ENCODE measurements at places on chromosomes 12 and 14.

GRCh38 chr12:1122786-1123185 is 131.8 kb downstream of the ERC1 start:
- no peak for DNase-seq

- no peak for DNase-seq
Measured at GRCh38 chr12:16229676-16230075, 47.8 kb downstream of the SLC15A5 start.

GRCh38 chr12:47941871-47942613 is 21.4 kb upstream of the TMEM106C start:
- DNase-seq, result no peak

DNA sequence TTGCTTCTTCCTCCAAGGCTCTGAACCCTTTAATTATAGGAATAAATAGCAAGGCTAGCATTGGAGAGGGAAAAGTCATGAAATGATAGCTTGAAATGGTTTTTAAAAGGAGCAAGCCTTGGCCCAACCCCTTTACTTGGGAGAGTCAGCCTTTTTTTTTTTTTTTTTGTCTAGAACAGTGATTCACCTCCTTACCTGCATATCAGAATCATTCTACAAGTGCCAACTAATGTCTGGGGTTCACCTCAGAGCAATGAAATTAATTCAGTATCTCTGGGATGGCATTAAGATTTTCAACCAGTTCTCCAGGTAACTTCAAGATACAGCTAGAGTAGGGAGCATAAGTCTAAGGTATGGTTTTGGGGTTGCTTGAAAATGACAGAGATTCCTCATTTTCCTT is 41.3 kb upstream of the TMTC2 start:
- no peak for DNase-seq

GRCh38 chr14:23183479-23183878 is at the start of gene SLC7A8:
SLC7A8 (minus strand) TSS chr14:23183660; CDS start chr14:23182914, 746 bp downstream.
- peak; percentile 68 for DNase-seq

- DNase-seq, result no peak
Measured at GRCh38 chr14:101456246-101457175, 104.8 kb upstream of the DIO3 start.

- DNase-seq, result no peak
Measured at GRCh38 chr12:109270494-109270893, 38.6 kb downstream of the FOXN4 start.

GRCh38 chr12:109097435-109098182 is at the start of gene UNG:
UNG (plus strand) TSS chr12:109097597; CDS start chr12:109097680, 83 bp downstream.
- DNase-seq, result peak; percentile 100

DNA sequence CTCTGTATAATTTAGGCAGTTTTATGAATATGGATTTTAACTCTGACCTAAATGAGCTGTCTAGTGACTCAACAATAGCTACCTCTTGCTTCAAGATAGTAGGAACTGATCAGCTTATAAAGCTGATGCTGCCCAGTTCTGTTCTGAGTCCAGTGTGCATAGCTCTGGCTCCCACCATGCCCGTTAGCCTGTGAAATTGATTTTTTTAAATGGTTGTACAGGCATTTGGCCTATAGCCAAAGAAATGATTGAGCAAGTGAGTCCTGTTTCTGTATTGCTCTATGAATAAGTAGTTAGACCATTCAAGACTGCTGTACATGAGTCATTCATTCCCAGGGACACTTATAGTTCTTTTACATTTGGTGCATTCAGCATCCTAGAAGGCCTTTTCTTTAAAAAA is 36.4 kb downstream of the SAMD4A start:
- DNase-seq, result no peak

- peak; percentile 23 for DNase-seq
Measured at GRCh38 chr12:29164477-29165393, 15.7 kb downstream of the FAR2 start.

DNA sequence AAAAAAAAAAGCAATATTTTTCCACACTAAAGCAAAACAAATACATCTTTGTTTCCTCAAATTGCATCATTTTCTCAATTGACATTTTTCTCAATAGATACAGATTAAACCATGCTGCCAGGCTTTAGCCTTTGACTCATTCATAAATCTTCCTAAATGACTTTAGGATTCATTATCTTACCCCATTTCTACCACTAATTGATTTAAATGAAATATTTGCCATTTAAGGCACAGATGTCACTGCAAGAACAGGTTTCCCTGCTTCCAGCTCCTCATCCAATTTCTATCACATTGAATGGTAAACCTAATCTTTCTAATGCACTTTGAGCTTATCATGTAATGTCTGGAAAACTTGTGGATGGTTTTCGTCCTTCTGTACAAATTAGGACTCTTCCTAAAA is 298.7 kb downstream of the RPL10L start:
- no peak for DNase-seq

DNA sequence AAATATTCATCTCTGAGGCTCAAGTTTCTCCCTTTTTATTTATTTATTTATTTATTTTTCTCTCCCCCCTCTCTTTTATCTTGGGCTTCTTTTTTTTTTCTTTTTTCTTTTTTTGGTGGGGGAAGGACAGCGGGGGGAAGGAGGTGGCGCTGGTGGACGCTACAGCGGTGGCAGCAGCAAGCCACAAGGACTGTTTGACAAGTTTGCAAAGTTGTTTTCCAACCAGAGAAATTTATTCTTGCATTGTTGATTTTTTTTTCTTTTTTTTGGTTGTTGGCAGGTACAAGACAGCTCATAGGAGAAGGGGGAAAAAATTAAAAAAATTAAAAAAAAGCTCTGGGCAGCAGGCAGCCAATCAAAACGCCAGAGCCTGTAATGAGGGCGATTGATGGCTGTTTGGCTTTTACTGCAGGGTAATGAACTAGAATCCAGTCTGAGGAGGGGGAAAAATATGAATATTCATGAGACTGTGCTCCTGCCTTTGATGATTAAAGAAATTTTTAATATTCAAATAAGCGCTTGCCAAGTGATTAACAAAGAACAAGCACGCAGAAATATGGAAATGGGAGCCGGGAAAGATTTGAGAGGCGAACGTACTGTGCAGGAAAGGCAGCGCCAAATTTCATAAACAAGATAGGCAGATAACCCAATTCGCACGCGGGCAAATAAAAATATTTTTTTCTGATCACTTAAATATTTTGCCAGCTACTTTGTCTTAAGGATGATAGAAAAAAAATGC is 36.2 kb downstream of the BCL11B start:
- no peak for DNase-seq

DNA sequence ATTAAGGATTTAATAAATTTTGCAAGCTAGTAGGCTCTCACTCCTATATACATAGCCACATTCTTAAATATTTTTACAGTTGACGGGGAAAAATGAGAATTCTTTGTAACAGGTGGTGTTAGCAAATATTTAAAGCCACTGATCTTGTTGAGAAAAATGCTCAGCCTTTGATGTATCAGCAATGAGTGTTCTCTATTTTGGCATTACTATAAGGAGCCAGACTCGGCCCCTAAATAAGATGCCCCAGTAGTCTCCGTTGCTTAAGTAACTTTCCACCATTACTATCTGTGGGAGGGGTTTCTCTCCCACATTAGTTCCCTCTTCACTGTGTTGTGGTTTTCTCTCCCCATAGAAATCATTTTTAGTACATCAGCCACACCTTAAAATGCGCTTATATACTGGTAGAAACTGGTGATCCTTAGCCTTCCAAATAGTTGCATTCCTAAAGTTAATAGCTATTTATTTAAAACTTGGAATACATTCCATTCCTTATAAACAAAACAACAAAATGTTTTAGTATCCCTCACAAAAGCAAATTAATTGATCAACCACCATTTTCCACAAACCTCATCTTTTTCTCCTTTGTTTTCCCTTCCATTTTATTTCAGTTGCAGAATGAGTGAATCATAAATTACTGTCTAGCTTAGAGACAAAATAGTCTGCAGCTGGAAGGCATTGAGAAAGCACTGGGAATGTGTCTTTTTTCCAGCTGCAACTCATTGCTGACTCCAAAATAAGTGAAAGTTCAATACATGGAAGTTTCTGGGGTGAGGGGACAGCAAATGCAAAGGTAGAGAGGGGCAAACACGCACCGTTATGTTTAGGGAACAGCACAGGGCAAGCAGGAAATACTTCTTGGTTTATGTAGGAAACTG is 84.7 kb upstream of the FERMT2 start:
- peak; percentile 17 for DNase-seq

DNA sequence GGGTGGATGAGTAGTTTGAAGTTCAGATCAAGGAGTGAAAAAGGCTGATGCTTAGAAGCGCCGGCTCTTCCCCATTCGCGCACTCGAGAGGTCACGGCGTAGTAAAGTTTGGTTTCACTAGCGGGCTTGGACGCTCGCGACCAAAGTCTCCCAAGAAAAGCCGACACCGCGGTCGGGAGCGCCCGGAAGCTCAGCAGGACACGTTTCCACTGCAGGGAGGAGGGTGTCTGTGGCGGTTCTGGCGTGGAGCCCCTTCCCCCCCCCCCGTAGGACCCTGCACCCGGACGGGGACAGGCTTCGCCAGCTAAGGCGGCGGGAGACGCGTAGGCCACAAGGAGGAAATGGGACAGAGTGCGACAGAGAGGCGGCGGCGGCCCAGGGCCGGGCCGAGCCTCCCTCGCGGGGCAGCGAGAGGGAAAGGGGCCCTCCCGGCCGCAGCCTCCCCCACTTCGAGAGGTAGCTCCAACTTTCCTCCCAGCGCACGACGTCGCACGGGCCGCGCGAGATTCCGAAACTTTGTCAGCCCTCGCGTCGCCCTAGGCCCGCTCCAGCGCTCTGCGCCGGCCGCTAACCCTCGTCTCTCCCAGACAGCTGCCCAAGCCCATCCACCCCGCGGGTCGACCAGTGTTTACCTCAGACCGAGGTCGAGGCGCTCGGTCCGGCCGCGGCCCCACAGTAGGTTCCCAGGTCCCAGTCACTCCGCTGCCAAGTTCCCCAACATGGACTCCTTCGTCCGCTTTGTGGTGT is 480 bp downstream of the SCAF11 start:
- DNase-seq, result peak; percentile 60

DNA sequence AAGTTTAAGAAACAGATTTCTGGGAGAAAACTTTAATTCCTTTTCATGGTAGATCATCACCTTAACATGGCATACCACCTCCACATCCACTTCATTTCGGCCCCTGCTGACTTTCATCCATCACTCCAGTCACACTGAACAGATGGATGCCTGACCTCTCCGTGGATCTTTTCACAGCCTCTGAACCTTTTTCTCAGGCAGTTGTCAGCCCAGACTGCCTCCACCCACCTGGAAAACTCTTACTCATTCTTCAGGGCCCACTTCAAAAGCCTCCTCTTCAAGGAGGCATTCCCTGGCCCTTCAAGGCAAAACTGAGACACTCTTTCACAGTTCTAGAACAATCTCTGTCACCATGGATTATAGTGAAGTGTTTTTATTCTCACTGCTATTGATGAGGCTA is 52.9 kb downstream of the GXYLT1 start:
- no peak for DNase-seq

- no peak for DNase-seq
Measured at GRCh38 chr12:20444595-20445170, 76.3 kb downstream of the PDE3A start.

GRCh38 chr14:72975770-72976169 is 49.5 kb downstream of the DCAF4 start:
- no peak for DNase-seq

- no peak for DNase-seq
Measured at GRCh38 chr12:65962036-65962430, 137.8 kb downstream of the HMGA2 start.

GRCh38 chr12:26303418-26303817 is 108.0 kb downstream of the SSPN start:
- no peak for DNase-seq

GRCh38 chr12:1598757-1599156 is 4.4 kb upstream of the FBXL14 start:
- DNase-seq, result no peak

- no peak for DNase-seq
Measured at GRCh38 chr12:8970432-8970831, 18.9 kb upstream of the KLRG1 start.

DNA sequence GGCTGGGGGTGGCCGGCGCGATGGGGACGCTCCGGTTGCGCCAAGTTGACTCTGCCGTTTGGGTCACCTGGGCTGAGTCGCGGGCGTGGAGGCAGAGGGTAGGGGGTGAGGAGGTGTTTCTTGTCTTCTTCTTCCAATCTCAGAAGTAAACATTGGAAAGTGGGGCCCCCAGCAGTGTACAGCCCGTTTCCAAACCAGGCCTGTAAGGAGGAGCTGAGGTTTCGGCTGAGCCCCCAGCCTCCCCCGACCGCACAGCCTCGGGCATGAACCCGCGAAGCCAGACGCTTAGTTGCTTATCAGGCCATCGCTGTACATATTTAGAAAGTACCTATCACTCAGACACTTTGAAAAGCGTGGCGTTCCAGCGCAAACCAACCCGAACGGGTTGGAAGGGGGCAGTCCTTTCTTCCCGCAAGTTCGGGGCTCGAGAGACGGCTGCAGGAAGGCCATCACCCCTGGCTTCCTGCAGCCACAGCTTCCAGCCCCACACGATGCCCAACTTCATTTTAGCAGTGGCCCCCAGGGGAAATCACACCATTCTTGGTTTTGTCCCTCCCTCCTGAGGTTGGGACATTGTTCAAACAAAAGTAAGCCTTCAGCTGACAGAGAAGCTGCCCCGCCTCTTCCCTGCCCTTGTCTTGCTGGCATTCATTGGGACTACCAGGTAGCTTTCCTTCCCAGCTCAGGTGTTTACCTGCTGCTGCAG is 164.1 kb downstream of the ZFP36L1 start:
- DNase-seq, result no peak

GRCh38 chr14:85190251-85190650 is 339.7 kb upstream of the FLRT2 start:
- no peak for DNase-seq

DNA sequence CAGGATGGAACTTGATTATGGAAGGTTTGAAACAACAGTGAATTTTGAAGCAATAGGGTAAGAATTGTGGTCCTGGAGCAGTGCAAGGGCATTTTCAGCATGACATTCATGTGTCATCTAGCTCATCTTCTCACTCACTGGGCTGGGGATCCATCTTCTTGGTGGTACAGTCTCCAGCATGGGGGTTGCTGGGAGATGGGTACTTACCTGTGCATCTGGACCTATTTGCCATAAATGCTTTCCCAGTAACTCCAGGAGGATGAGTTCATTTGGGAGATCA is 7.2 kb downstream of the HSP90AA1 start:
- no peak for DNase-seq

GRCh38 chr12:6607751-6608591 is 792 bp upstream of the CHD4 start:
- DNase-seq, result peak; percentile 44
